ENCODE measurements at places on chromosomes 16 and 17.
A peak's percentile ranks its signal among the peaks of the same experiment; 100 is the strongest.

- no peak for DNase-seq
These were observed 207.7 kb downstream of the LGALS9B start for GRCh38 chr17:20259668-20260067.

DNA sequence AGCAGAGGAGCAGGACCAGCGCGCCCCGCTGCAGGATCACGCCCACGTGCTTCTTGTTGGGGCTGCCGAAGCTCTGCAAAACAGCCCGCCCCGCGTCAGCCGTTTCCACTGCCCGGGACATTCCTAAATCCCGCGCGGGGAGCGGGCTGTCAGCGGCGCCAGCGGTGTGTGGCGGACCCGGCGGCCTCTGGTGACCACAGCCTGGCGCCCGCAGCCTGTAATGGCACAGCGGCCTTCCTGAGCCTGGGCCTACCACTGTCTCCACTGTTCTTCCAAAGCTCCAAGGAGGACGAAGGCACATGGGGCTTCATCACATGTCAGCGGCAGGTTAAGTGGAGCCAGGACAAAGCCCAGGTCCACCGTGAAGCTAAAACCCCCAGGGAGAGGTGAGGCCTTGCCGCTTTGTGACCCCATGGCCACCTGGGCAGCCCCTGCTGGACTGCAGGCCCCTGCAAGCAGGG, 2.5 kb downstream of the SLC47A2 start:
- peak; percentile 4 for DNase-seq

- DNase-seq, result no peak
These were observed 34.9 kb downstream of the GTF3C1 start for GRCh38 chr16:27514806-27515205.

DNA sequence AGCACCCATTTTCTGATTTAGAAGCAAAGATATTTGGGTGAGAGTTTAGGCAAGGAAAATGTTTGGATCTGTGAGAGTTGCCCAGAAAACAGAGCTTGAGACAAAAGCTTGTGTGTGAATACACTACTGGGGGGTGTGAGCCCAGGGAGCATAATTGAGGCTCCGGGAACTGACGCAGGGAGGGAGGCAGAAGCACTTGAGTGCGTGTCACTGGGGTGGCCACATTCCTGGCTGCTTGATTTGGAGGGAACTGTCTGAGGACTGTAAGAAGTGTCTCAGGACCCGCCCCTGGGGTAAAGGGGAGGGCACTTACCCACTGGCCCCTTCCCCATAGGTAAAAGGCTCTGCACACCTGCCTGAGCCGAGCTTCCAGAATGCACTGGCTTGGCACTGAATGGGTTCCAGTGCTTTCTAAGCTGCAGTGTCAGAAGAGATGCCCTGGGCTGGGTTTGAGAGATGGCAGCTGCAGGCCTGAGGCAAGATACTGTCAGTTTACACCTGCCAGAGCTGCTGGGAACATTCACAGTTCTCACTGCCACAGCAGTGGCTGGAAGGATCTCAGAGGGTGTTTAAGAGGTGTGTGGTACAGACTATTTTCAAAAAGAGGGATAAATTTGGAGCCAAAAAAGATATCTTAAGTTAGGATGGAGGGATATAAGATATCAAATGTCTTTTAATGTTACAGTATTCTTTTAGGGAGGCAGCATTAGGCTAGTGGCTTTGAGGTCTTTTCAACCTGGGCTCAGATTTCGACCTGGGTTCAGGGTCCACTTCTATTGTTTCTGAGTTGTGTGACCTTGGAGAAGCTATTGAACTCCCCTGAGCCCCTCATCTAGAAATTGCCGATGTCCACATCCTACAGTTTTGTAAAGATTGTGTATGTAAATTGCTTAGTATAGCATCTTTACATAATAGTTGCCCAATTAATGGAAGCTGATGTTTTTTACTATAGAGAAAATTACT, 6.9 kb upstream of the TEX2 start:
- DNase-seq, result no peak

- DNase-seq, result no peak
These were observed 9.3 kb downstream of the ARRB2 start for GRCh38 chr17:4719684-4720221.

DNA sequence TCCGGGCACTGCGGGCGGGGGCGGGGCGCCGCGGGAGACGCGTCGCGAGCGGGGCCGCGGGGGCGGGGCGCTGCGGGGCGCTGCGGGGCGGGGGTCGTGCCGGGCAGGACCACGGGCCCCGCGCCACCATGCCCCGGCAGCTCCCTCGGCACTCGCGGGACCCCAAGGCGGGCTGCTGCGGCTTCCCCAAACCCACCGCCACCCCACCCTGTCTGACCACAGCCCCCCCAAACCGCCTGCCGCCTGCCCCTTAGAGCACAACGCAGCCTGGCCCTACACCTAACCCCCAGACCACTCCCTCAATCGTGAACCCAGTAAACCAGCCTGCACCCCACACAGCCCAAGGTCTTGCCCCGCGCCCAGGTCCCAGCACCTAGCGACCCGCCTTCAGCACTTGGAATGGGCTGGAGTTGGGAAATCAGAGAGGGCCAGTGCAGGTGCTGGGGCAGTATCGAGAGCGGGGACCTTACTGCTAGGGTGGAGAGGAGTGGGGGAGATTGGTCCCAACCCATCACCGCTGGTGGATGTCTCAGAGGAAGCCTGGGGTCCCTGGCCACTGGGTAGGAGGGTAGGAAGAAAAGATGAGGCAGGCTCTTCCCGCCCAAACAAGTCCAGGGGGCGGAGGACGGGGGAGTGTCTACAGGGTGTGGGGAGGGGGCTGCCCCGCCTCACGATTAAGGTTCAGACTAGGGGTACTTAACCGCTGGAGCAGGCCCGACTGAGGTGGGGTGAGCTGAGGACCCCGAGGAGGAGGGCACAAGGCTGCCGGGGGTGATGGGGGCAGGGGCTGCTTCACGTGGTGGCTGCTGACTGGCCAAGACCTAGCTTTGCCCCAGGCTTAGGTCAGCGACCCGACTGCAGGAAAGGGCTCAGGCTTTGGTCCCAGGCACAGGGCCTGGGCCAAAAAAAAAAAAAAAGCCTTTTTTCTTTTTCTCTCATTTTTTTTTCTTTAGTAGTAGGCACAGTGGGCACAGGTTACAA, 539 bp upstream of the VAMP2 start:
- no peak for DNase-seq

- no peak for DNase-seq
These were observed 7.3 kb downstream of the NT5C start for GRCh38 chr17:75124041-75124818.

GRCh38 chr16:2006317-2006716, 3.3 kb downstream of the ZNF598 start:
- no peak for DNase-seq

DNA sequence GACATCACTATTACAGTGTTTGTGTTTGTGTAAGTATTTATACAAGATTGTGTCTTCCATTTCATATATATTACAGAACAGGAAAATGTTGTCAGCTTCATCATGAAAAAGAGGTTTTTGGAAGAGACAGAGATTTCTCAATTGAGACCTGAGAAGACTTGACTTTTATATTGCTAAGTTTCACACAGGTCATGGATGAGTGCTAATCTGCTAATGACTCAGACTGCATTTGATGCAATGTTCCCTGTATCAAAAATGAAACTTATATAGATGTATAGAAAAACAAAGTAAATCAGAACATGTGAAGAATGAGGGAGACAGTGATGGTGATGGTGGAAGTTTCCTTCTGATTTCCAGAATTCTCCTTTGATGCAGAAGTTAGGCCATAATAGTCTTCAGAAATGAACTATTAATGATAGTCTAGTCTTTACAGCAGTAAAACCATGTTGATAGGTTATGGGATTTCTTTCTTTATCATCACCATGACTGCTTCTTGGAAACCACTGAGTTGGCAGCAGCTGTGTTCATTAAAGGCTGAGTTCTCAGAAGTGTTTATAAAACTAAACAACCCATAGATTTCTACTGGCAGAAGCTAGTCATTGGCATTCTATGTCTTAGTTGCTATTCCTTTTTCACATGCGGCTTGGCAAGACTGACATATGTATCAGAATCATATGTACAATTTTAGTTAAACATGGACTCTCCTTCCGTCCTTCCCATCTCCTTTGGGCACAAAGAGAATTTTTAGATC, 56.1 kb downstream of the PCTP start:
- DNase-seq, result no peak

DNA sequence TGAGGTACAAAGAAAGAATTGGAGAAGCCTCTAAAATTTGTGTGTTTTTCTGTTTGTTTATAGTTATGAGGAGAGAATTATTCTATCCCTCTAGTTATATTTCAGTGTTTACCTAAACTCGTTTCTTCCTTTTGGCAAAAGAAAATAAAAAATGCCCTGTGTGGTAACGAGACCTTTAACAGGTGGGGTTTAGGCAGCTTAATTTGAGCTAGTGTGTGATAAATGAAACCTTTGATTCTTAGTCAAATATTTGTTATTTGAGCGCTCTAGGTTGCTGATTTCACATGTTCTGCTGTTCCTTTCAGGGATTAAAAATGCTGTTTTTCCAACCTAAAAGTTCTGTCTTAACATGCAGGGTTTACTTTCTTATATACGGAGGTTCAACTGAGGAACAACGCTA, 17.5 kb downstream of the ERCC4 start:
- DNase-seq, result no peak

DNA sequence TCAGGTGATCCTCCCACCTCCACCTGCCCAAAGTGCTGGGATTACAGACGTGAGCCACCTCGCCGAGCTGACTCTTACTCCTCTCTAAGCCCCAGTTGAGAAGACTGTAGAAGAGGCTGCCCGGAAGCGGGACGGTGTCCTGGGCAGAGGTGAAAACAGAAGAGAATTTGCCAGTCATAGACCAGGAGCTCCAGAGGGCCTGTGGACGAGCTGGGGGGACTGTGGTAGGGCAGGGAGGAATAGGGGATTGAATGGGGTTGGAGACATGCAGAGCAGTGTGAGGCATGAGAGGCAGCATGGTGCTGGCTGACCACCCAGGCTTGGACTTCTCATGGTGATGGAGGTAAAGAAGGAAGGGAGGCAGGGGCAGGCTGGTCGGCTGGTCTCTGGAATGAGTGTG, 17.1 kb upstream of the PHB1 start:
- no peak for DNase-seq

DNA sequence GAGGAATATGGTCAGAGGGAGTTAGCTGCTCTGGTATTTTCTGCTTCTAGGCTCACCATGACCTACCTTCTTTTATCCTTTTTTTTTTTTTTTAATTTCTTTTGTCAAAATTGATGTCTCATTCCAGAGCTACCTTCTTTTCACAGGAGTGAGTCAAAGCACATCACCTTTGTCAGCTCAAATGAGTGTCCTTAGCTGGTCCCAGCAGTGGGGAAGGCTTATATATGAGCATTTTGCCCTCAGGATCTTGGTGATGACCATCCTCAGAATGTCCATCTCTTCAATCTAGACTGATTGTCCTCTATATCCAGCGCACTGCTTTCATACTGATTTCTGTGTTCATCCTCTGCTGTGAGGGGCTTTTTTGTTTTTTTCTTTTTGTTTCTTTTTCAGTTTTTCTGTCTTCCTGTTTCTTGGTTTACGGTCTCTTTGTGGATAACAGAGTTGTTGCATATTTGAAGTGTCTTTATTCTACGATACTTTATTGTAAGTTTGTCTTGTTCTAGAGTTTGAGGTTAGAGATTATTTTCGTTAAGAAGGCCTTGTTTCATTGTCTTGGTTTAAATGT, 24.9 kb downstream of the CBFB start:
- DNase-seq, result no peak

DNA sequence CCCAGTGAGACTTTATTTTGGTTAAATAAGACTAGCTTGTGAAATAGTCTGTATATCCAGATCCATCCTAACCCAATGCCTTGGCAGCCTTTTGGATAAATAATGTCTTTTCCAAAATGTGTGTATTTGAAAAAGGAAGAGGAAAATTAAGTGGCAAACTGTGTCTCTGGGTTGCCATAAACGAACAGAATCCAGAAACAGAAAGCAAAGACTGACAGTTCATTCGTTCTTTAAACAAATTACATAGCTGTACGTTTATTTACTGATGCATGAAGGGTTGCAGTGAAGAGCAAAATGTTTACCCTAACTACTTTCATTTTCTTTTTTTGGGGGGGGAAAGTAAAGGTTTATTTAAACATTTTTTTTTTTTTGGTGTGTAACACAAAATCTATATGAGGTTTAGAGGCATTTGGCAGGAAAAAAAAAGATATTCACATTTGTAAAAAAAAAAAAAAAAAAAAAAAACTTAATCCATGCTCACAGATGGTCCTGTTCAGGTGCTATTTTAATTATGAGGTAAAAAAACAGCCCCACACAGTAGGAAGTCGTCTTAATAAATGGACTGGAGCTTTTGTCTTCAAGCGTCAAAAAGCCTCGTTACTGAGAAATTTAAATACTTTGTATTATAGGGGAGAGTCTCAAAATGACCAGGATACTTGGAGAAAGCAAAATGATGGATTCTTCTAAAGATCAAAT, 245.9 kb downstream of the FTO start:
- DNase-seq, result no peak

DNA sequence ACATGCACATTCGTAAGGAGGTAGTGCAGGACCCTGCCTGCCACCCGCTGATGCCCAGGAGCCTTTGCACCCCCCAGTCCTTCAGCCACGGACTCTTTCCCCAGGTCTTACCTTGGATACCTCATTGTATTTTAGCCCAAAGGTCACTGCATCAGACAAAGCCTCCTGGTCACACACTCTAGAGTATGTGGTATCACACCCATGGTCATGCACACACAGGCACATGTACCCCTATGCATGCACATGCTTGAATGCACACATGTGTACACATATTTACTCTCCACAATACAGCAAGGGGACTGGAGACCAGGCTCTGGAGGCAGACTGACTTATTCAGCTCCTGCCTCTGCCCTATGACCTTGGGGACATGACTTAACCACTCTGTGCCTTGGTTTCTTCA, 357.5 kb downstream of the C16orf95 start:
- DNase-seq, result no peak

- no peak for DNase-seq
These were observed 8.5 kb upstream of the ZC3H18 start for GRCh38 chr16:88561485-88562359.

GRCh38 chr16:75304521-75305363, 53.3 kb upstream of the BCAR1 start:
- DNase-seq, result no peak

- DNase-seq, result no peak
These were observed 20.7 kb downstream of the TPSD1 start for GRCh38 chr16:1276580-1276878.

- peak; percentile 48 for DNase-seq
These were observed 183.2 kb downstream of the C16orf78 start for GRCh38 chr16:49556606-49557446.

DNA sequence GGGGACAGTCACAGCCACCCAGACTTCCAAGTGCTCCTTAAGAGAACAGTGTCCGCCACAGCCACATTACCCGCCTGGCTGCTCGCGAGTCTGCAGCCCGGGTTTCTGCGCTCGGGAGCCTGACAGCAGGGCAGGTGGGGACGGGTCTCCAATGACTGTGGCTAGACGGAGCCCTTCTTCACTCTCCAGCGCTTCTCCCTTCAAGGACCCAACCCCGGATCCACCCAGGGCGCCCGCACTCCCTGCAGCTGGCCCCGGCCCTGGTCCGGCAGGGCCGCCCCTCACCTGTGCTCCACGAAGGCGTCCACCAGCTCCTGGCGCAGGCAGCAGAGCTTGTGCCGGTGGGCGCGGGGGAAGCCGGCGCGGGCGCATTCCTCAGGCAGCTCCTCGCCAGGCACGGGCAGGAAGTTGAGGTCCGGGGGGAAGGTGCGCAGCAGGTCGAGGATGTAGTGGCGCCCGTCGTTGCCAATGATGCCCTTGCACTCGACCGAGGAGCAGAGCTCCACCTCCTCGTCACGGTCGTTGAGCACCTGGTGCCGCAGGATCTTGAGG, 13.9 kb downstream of the CLUH start:
- peak; percentile 17 for DNase-seq

- no peak for DNase-seq
These were observed 91.8 kb downstream of the NCOR1 start for GRCh38 chr17:16123531-16123930.

All from D721Med (cell line).